Myocyte (in vitro differentiated cells): ENCODE measurements at places on chromosomes 1 and 21. TPM values are rescaled to one million over a fixed set of nuclear protein-coding genes. Genes with fewer than 3 reads are reported as not detected.

NPR1 gene
- total RNA-seq: not detected in 2 replicates

EPS15 gene
- 21.0 and 35.9 TPM in 2 replicates for total RNA-seq

HES2 gene
- 12.5 and 24.4 TPM in 2 replicates for total RNA-seq

COL24A1 gene
- total RNA-seq: 1.3 and 1.7 TPM in 2 replicates

MTARC2 gene
- total RNA-seq: 1.4 and 2.2 TPM in 2 replicates

DNA sequence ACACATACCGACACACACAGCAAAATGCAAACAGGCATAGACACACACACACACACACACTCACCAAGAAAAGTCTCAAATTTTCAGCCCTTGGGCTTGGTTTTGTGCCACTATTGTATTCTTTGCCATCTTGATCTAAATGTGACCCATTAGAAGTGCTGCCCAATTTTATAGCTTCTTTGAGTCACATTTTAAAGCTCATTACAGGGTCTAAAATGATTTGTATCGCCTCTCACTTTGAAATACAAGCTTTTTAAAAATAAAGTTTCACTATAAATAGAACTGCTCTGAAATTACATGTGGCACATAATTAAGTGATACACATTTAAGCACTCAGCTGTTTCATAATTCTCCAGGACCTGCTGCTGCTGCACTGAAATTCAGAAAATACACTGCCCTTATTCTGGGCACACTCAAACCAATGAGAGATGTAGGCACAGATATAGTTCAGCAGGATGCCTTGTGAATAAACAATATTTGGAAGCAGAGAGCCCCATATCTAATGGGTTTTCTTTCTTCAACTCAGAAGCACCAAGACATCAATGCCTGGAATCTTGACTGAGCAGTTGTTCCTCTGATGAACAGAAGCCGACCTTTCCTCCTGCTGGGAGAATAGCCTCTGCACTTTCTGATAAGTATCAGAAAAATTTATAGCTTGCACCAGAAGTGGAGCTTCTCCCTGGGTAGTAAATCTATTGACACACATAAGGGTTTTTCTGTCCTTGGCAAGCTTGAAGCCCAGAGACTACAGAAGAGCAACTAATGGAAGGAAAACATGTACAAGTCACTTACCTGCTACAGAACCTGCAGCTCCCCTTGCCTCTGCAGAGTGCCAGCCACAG, 37.0 kb upstream of the PLPPR4 start:
- no peak for DNase-seq

DNA sequence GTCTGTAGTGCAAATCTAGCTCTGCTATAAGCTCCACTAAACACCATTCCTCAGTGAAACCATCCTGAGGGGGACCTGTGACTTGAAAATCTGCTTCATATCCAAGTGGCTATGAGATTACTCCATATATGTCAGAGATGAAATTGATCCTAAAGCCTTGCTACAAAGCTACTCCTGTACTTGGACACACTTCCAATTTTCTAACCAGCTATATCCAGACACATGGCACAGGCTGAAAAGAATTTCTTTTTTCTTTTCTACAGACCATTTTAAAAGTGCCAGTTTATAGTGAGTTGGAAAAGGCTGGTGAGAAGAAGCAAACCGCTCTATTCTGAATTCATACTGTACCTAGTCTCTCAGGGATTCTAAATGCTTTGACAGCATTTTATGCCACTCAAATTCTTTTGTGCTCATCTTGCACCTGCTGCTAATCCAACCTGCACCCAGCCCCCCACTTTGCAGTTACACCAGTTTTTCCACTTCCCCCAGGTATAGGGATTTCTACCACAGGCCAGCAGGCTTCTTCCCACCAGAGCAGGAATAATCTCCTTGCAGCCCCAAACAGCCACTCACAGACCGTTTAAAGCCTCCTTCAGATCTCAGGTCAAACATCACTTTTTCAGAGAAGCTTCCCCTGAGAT, 112.5 kb downstream of the RERE start:
- DNase-seq: no peak

DNA sequence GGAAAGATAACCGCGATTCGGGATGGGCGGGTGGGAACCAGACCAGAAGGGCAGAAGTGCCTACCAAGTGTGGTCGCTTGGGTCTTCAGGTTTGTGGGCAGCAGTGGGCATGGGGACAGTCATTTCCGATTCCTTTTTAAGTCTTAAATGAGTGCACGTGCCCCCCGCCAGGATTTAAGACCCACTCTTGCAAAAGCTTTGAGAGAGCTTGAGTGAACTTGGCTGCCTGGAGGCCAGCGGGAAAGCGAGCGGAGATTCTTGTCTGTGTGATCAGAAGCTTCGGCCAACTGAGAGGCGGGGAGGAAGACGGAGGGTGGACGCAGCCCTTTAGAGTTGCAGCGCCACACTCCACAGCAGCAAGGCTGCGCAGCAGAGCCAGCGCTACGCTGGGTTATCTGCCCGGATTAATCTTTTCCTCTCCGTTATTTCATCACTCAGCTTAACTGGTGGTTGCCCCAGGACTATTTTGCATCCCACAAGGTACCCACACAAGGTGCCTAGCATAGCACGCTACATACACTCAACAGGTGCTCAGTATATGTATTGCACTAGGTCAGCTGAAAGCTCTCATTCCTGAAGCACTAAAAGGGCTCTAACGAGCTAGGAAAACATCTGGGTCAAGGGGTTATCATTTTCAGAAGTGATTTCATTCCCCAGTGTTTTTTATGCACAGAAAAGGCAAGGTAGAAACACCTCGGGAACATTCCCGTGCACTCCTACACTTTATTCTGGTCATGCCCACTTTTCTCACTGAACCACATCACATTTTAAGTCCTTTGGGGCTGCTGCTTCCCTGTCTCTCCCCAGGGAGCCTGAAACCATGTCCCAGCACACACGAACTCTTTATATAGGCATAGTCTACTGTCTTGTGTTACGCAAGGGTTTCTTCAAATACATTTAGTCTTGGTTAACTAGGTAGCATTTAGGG, 1.5 kb upstream of the BATF3 start:
- peak; percentile 48 for DNase-seq
